ENCODE measurements at places on chromosomes 11 and 22. TPM values are rescaled to one million over a fixed set of nuclear protein-coding genes. Genes with fewer than 3 reads are reported as not detected.

FGF19 gene
- total RNA-seq, result not detected

LGR4 gene
- total RNA-seq, result 0.22 TPM

DNA sequence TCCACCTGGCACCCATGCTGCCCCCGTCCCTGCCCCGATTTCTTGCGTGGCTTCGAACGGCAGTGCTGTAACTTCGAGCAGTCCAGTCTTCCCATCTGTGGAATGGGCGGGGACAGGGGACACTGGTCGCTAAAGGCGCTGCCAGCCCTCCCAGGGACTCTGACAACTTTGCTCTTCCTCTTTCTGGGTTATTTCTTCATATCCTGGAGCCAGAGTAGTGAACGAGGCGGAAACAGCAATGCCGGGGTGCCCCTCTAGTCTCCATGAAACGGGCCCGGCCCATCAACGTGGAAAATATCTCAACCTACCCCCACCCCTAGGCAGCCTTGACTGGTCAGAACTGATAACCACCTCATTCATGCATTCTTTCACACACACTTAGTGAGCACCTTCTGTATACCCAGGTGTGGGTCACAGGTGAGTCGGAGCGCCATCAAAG lies 42.8 kb downstream of the TRIOBP start:
- peaks cover 2% of the 10 kb centered on the region for H3K36me3 ChIP-seq
- no peak for DNase-seq
- H3K27ac ChIP-seq, result no peak overlapping the region
- peaks cover 2% of the 10 kb centered on the region for H3K4me1 ChIP-seq

DNA sequence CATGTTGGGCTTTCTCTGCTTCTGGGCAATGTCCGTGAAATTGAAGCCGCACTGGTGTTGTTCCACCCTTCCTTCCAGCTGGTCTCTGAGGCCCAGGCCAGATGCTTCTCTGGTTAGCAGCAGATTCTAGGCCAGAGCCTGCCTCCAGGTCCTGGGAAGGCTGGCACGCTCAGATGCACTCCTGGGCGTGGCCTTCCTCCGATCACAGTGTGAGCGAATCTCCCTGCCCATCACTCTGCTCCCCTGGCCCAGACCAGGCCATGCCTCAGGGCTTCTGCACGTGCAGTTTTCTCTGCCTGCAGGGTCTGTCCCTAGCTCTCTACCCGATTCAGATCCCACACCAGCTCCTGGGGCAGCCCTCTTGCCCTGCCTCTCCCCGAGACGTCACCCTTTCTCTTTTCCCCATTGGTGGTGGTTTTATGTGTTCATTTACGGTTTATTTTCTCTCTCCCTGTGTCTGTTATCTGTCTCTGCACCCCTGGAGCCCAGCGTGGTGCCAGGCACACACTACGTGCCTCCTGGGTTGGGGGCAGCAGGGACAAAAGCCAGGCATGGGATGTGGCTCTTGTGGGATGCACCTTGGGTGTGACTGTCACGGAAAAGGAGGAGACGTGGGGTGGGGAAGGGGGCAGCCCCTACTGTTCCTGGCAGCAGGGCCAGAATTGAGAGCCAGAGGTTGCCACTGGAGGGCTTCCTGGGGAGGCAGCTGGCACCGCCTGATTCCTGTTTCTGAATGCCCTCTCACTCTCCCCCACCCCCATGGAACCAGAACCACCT lies 66.0 kb downstream of the KCNQ1 start:
- no peak overlapping the region for H3K27ac ChIP-seq
- H3K4me1 ChIP-seq, result peaks cover 2% of the 10 kb centered on the region
- no peak for DNase-seq
- H3K36me3 ChIP-seq, result no peaks in the 10 kb centered on the region

DNA sequence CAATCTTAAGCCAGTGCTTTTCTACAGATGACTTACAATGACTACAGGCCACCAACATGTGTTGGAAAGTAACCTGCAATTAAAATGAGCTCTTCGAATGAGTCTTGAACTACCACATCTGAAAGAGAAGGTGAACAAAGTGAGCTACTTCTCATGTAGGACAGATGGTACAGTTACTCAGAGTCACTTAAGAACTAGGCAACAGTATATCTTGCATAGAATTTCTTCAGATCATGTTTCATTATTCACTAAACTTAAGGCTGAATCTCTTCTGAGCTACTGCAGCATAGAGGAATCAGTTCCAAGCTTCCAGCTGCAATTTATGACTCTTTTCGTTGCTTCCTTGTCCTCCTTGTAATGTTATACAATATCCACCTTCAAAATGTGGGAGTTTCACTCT lies 270.9 kb downstream of the TTC28 start:
- H3K4me3 ChIP-seq, result no peak overlapping the region
- DNase-seq, result no peak
- no peaks in the 10 kb centered on the region for H3K36me3 ChIP-seq
- peaks cover 2% of the 10 kb centered on the region for H3K4me1 ChIP-seq

DNA sequence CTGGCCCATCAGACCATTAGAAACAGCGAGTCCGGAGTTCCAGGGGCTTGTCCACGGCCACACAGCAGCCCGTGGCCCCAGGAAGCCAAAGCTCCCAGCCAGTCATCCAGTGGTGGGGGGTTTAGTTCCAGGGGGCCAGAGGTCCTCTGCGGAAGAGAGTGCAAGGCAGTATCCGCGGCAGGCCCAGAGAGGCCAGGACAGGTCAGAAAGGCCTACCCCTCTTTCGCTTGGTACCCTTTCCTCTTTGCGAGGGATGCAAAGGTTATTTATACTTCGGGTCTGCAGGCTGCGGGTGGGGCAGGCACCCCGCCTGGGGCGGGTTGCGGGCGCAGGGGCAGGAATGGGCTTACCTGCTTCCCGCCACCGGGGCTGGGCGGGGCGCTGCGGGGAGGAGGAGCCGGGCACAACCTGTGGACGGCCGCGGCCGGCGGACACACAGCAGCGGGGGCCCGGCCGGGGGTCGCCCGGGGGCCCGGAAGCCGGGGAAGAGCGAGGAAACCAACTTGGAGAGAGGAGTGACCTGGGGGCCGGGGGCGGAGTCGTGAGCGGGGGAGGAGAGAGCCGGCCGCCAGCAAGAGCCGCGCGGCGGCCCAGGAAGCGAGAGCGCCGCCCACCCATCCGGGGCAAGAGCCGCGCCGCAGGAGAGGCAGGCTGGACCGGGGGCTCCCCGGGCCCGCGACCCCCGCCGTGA lies at the start of gene SH3BP1:
Gene SH3BP1 (plus strand): TSS at position 600 of the 691 bp plus-strand sequence. CDS start 119 bp downstream, outside the sequence.
- peak within 1 kb of the TSS; percentile 97 for H3K27ac ChIP-seq
- peaks cover 12% of the 10 kb centered on the region for H3K36me3 ChIP-seq
- peak; percentile 72 for DNase-seq
- no peaks in the 10 kb centered on the region for H3K27me3 ChIP-seq
- peaks cover 71% of the 10 kb centered on the region for H3K4me1 ChIP-seq

APOBEC3B gene
- total RNA-seq, result 43.9 TPM

DNA sequence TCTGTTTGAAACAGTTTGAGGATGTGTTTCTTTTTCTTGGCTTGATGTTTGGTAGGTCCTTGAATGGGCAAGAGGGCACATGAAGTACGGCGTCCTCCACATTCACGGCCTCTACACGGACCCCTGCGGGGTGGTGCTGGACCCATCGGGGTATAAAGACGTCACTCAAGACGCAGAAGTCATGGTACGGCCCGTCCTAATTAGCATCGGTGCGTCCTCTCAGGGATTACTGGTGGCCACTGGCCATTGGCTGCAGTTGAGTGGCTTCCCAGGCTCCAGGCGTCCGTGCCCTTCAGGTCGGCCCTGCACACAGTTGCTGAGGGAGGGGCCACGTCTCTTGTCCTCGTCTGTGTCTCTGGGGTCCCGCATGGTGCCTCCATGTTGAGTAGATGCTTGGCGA lies 20.8 kb downstream of the FAM118A start:
- peaks cover 9% of the 10 kb centered on the region for H3K4me1 ChIP-seq
- H3K4me3 ChIP-seq, result no peak overlapping the region
- H3K27me3 ChIP-seq, result no peaks in the 10 kb centered on the region
- no peak overlapping the region for H3K27ac ChIP-seq

DNA sequence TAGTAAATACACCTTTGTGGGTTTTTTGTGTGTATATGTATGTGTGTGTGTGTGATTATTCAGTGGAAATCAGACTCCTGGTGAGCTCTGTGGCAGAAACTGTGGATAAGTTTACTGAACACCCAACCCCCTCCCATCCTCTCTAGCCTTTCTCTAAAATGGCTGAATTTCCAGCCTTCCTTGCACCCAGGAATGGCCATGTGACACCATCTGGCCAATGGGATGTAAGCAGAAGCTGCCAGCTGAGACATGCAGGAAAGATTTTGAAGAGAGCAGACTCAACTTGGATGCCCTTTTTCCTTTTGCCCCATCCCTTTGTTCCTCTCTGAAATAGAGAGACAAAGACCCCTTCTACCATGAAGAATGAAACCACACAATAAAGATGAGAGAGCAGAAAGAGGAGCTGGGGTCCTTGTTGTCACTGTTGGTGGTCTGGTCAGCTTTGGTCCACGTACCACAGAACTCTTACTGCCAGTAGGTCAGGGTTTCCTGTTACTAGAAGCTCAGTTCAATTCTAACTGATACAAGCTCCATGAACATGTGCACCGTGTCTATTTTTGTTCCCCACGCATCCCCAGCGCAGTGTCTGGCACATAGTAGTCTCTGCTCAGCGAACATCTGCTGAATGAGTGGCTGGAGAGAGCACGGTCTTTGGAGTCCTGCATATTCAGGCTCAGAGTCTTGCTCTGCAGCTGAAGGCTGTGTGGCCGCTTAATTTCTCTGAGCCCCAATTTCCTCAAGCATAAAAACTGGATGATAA lies 57.5 kb downstream of the SEZ6L start:
- no peak for DNase-seq
- H3K4me3 ChIP-seq, result no peak overlapping the region

GRCh38 chr11:44515048-44515447 lies 50.4 kb upstream of the CD82 start:
- H3K4me1 ChIP-seq, result no peaks in the 10 kb centered on the region
- no peak for DNase-seq
- no peak overlapping the region for H3K27ac ChIP-seq
- H3K36me3 ChIP-seq, result no peaks in the 10 kb centered on the region
- peaks cover 12% of the 10 kb centered on the region for H3K27me3 ChIP-seq

- H3K4me3 ChIP-seq, result no peak overlapping the region
- no peak overlapping the region for H3K27ac ChIP-seq
- H3K4me1 ChIP-seq, result no peaks in the 10 kb centered on the region
- H3K27me3 ChIP-seq, result no peaks in the 10 kb centered on the region
- H3K36me3 ChIP-seq, result peaks cover 24% of the 10 kb centered on the region
Observed at GRCh38 chr11:72707032-72707431, 32.8 kb upstream of the PDE2A start.

SCT gene
- total RNA-seq, result not detected

ACRV1 gene
- not detected for total RNA-seq

- H3K27ac ChIP-seq, result no peak overlapping the region
- H3K36me3 ChIP-seq, result peaks cover 2% of the 10 kb centered on the region
- H3K27me3 ChIP-seq, result no peaks in the 10 kb centered on the region
- DNase-seq, result no peak
Observed at GRCh38 chr11:1560002-1560648, 11.9 kb downstream of the DUSP8 start.
